Stimulated activated CD8-positive, alpha-beta memory T cell treated with anti-CD3 and anti-CD28 coated beads, Interleukin-4, amount 100 ng/mL, for 1 hour (primary cell): ENCODE measurements at places on chromosomes 12 and 14.
A peak's percentile ranks its signal among the peaks of the same experiment; 100 is the strongest.

DNA sequence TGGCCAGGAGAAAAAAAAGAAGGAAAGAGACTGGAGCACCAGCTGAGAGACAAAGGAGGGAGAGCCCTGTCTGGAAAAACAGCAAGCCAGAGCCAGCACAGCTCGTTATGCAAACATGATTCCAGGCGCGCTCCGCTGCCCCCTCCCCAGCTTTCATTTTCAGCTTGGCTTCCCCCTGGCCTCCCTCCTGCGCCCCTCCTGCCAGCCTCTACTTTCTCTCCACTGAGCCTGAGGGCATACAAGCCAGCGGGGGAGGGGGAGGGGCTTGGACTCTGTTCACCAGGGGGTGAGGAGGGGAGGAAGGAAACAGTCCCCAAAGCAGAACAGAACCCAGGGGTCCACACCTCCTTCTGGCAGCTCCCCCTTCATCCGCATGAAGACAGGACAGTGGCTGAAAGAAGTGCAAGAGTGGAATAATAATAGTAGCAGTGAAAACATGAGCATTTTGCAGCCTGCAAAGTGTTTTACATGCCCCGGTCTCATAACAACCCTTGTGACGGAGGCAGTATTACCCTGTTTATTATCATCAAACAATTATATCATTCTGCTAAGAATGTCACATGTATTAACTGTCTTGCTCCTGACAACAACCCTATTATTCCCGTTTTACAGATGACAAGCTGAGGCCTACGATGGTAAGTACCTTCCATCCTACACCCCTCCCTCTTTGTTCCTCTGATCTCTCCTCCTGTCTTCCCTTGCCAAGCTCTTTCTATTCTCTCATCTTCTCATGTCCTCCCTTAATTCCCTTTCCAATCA, 24.2 kb downstream of the SMUG1 start:
- no peak for DNase-seq

DNA sequence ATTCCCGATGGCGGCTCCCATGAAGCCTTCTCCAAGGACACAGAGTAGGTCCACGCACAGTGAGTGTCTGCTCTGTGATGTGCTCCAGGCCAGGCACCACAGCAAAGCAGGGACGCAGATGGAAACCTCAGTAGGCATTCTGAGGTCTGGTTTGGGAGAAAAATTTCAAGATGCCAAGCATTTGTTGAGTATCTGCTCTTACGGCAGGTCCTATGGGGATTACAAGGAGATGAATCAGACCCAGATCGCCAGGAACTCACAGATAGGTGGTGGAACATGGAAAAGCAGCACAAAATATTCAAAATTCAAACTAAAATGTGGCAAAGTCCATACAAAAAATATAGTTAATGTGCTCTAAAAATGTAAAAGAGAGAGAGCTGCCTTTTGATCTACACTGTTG, 684.9 kb upstream of the TMEM132C start:
- DNase-seq, result no peak

DNA sequence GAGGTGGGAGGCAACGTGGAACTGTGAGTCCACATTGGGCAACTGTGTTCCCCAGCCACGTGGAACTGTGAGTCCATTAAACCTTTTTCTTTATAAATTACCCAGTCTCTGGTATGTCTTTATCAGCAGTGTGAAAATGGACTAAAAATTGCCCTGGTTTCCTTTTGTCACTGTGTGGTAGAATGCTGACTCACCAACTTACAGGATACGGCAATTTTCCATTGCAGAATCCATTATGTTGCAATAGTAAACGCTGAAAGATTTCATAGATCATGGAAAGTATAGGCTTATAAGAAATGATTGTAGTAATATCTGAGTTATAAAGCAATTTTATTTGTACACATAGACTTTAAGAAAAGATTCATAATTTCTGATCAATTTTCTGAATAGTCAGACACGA, 93.0 kb downstream of the GTF2A1 start:
- no peak for DNase-seq

DNA sequence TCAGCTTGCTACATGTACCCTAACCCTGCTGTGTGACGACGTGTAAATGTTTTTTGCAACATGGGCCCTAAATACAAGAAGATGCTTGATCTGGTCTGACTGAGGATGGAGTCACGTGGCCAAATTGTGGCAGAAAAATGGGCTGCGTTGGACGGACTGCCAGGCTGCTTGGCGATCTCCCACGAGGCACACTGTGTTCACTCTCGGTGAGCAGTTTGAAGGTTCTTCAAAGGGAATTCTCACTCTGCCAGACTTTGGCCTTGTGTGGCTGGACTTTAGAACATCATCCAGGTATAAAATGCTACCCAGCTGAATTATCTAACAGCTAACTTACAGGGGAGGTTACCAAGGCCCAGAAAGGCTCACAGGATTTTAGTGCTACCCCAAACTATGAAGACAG, 85.1 kb downstream of the KDM2B start:
- no peak for DNase-seq

DNA sequence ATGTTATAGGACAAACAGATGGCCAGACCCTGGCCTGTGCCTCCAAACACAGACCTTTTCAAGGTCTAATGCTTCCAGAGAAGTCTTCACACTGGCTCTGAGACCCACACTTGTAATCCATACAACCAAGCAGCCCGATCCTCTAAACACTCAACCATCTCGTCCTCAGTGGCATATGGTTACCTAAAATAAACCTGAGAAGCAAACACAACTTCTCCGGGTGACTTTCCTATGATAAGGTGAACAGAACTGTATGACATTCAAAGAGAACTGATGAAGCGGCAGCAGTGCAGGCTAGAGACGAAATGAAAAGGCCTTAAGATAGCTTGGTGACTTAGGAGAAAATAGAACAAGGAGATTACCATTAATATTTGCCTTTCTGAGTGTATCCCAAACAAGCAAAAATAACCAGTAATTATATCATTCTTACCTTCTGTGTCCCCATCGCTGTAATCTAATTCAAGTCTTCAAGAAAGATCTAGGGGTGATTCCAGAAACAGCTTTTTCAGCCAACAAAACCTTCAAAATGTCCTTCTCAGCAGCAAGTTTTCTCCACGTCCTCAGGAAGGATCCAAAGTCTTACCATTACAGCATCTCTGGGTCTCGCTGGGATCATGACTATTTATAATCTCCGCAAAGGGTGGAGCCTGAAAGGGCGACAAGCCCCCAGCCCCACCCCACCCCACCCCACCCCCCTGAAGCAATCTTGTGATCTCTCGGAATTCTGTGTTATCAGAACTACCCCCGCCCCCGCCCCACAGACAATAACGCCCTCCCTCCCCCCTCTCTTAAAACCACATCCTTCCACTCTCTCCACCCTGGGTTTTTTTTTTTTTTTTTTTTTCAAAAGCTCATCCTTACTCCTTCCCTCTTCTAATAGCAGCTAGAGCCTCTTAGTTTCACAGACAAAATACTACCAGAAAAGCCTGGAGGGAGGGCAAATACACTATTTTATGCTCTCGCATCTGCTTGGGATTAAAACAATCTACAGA, at the start of gene SLC2A3:
Gene SLC2A3 (minus strand): TSS at position 598 of the 992 bp plus-strand sequence. CDS start 153 bp downstream, at position 445.
- no peak for DNase-seq

DNA sequence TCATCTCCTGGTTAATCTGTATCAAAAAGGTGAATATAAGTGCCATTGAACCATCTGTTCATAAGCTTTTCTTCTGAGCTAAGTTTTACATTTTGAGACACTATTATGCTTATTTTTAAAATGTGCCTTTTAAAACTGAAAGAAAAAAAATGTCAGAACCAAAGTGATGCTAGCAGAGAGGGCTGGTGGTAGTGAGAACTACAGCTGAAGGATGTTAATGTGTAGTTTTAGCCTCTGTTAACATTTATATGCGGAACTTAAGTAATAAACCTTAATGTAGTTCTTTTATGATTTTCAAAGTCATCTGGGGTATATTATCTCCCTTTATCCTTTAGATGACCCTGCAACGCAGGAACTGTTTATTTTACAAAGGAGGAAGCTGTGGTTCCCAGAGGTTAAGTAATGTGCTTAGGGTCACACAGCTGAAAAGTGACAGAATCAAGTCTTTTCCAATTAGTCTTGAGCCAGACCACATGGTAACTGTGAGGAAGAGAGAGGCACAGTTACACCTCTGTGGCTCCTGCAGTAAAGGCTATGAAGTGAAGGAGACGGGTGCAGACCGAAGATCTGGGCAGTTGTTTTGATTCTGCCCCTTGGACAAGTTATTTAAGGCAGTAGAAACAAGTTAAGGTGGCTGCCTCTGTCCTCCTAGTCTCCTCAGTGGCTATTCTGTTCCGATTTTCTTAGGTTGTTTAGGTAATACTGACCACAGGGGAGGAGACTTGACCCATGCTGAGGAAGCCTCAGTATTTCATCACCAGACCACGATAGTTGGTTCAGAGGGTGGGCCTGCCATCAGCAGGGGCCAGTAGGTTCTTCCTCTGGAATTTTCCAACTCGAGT, 23.9 kb downstream of the GNG2 start:
- DNase-seq, result no peak

DNA sequence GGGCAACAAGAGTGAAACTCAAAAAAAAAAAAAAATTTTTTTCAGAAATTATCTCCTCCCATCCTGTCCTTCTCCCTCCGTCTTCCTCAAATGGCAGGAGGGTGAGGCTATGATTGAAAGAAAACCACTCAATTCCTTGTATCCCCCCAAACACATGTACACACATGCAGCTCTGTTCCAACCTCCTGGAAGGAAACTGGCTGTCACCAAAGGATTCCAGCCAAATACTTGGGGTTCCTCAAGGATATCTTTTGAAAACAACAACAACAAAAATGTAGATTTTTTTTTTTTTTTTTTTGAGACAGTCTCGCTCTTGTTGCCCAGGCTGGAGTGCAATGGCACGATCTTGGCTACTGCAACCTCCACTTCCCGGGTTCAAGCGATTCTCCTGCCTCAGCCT, 46.8 kb upstream of the VASH1 start:
- no peak for DNase-seq

DNA sequence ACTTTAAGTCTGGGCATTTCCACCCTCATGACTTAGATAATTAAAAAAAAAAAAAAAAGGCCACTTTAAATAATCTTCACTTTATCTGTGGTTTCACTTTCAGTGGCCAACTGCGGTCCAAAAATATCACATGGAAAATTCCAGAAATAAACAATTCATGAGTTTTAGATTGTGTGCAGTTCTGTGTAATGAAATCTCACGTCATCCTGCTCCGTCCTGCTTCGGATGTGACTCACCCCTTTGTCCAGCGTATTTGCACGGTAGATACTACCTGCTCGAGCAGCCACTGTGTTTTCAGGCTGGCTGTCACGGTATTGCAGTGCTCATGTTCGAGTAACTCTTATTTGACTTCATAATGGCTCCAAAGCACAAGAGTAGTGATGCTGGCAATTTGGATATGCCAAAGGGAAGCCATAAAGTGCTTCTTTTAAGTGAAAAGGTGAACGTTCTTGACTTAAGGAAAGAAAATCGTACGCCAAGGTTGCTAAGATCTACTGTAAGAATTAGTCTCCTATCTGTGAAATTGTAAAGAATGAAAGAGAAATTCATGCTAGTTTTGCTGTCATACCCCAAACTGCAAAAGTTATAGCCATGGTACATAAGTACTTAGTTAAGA, 2.4 kb downstream of the E2F7 start:
- DNase-seq, result no peak

GRCh38 chr12:4908684-4909409, 858 bp upstream of the KCNA1 start:
- DNase-seq, result no peak

DNA sequence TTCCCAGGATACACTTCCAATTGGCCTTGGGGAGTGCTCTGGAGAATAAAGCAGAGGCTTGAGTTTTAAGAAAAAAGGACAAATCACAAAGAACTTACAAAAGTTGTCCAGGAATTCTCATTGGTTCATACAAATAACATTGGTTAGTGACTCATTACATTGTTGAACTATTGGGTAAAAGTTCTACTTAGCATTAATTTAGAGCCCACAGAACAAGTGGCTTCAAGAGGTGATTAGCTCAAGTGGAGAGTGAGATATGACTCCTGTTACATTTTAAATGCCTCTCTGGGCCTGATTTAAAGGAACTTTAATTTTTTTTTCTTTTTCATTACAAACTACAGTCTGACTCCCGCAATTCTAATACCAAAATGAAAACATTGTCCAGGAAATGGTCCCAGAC, 72.9 kb downstream of the ASCL4 start:
- no peak for DNase-seq

- DNase-seq, result no peak
Observed at GRCh38 chr12:75657831-75658230, 146.4 kb upstream of the KRR1 start.

- DNase-seq, result no peak
Observed at GRCh38 chr14:74468513-74468912, 24.6 kb downstream of the NPC2 start.

GRCh38 chr12:99042226-99042625, 397.1 kb downstream of the APAF1 start:
- DNase-seq, result no peak

DNA sequence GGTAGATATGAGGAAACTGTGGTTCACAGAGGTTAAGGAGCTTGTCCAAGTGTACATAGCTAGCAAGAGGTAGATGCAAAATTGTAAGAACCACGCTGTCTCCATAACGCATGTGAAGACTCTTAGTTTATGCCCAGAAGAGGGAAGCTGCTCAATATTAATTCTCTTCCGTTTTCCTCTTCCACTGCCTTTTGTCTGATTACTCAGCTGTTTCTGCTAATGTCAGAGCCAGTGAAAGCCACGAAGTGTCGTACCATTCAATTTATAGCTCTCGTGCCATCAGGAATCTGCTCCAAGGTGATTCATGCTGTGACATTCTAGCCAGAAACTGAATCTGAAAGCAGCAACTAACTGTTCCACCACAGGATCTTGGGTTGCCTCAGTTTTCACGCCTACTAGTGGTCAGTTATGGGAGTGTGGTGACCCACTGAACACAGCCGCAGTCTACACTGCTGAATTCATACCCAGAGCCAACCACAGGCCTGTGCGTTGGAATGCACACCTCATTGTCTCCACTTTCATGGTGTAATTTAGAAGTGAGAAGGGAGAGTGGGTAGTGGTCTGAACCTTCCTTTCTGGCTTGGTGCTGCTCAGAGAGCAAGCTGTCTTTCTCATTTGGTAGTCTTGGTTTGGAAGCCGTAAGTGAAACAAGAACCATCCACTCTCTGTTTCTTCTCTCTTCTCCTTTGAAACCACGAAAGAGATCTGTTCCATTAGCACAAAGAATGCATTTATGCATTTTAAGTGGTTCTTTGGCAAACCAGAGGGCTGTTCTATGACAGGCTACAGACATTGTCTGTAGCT, 74.2 kb upstream of the NAP1L1 start:
- peak; percentile 25 for DNase-seq

GRCh38 chr12:13530966-13531365, 334.4 kb downstream of the EMP1 start:
- DNase-seq, result no peak

DNA sequence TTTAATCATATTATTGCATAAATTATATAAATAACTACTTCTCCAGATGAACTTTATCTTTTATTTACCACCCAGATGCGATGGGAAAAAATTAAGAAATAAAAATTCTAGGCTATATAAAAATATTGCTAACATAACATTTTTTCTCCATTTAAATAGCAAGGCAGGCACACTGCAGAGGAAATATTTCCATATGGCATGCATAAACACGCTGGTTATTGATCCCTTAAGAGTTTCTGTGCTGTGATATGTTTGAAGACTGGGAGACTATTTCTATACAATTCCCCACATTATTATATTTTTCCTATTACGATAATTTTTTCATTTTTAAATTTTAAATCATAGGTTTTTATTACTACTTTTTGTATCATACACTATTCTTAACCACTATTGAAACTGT, 131.5 kb downstream of the C12orf50 start:
- no peak for DNase-seq

- no peak for DNase-seq
Observed at GRCh38 chr12:98182821-98183220, 332.6 kb upstream of the TMPO start.
